Activated CD4-positive, alpha-beta T cell treated with anti-CD3 and anti-CD28 coated beads, Interleukin-10, Interleukin-2, amounts not matched to agents 100 ng/mL and 50 ng/mL, durations not matched to agents 16 hours and 8 hours (primary cell): ENCODE measurements at places on chromosomes 6 and 20.

- DNase-seq = no peak
Observed at GRCh38 chr6:166771701-166772100, 144.7 kb upstream of the RPS6KA2 start.

DNA sequence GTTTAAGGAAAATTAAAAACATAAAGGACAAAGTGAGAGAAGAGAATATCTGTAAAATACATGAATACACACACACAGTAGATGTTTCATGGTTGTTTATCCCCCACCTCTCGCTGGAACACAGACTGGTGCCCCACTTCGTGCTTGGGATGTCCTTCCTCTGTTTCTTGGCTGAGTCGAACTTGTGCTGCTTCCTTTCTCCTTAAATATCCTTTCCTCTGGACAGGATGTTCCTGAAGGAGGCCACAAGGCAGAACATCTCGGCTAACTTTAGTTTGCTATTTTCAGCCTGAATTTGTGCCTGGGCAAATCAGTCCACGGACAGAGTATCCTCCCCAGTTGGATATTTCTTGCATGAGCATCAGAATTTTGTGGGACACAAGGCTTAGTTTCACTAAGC lies 54.7 kb upstream of the ZMYND8 start:
- DNase-seq = no peak

DNA sequence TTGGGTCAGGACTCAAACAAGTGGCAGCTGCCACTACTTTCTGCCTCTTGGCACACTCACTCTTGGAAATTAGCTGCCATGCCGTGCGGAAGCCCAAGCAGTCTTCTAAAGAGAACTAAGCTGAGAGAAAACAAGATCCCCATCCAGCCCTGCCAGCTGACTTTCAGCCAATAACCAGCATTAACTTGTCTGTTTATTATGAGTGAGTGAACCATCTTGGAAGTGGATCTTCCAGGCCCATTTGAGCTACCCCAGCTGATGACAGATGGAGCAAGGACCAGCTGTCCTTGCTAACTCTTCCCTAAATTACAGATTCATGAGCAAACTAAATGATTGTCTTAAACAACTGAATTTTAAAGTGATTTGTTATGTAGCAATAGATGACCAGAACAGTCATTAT lies 73.9 kb upstream of the RBM24 start:
- no peak for DNase-seq

DNA sequence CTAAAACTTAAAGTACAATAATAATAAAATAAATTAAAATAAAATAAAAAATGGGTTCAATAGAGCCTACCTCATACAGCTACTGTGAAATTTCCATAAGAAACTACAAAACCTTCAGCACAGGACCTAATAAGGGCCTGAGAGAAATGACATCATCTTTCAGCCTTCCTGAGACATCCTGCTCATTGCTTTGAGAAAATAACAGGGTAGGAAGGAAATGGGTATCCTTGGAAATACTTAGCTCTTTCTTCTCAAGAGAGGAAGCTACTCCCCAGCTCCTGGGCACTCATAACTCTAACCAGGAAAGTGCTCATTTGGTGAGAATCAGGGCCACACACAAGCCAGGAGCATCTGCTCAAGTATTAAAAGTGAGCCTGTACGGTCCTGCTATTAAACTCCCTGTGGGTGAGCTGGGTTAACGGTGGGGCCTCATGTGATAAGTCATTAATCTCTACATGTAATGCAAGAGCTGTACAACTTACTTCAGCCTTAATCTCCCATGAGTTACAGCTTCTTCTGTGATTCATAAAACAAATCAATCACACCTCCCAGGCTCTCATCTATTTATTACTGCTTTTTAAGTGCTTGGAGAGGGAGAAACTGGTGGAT lies 141.4 kb downstream of the MAFB start:
- no peak for DNase-seq

DNA sequence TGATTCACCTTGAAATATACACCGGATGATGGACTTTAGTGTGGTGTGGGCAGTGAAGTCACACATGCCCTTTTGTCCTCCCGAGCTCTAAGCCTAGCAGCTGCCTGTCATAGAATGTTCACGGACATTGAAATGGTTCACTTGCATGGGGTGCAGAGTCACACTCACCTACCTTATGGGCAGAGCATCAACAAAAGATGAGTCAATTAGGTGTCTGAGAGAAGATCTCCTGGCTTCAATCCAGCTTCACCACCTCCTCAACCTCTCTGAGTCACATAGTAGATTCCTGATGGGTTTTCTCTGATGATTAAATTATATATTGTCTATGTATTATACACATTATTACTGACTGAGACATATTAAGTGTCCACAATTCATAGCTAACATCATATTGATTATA lies 48.1 kb upstream of the HLA-E start:
- no peak for DNase-seq

DNA sequence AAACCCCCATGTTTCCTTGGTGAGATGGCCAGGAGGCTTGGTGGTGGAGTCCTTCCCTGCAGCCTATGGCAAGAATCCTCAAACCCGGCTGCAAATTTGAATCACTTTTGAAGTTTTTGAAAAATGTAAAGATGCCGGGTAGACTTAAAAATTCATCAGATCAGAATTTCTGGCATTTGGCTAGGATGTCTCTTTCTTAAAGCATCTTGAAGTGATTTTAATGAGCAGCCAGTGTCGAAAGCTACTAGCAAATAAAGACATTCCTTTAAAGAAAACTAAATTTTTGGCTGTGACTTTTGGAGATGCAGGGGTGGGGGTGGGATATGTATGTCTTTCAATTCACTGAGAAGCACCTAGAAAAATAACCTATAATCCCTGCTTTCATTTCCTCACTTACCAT lies 25.6 kb upstream of the NOX3 start:
- DNase-seq = no peak

GRCh38 chr6:44278774-44279697 lies 8.8 kb downstream of the TMEM151B start:
- DNase-seq = no peak
